ENCODE measurements at places on chromosomes 6 and 20. TPM values are rescaled to one million over a fixed set of nuclear protein-coding genes. Genes with fewer than 3 reads are reported as not detected.

DNA sequence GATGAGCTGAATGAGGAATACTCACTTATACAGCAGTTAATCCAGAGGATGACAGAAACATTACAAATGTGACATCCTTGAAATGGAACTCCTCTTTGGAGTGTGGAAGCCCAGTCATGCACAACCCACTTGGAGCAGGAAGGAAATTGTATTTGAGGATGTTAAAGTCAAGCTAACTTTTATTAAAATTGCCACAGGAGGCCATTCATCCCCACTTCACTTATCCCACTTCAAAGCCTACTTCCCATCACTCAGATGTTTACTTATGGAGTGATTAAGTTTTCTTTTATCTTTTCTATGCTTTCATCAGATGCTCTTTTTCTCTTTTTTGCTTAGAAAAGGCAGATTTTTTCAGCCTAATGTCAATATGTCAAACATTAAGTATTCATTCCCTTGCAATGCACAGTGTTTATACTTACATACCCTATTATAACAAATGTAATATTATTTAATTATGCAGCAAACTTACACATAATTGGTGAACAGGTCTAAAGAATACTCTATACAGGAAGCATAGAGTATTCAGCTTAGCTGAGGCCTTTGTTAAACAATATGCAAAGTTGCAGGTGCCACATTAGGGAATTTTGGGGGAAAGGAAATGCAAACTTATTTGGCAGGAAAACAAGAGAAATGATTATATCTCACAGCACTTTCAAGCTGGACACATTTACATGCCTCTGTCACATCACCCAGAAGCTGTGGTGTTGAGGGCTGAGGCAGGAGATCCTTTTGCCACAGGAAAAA lies 148.9 kb downstream of the KHDC1L start:
- DNase-seq, result no peak

Gene ARFGEF3
- 0.20 TPM for total RNA-seq

Gene SMLR1
- total RNA-seq, result not detected

Gene DTNBP1
- 5.5 TPM for total RNA-seq

DNA sequence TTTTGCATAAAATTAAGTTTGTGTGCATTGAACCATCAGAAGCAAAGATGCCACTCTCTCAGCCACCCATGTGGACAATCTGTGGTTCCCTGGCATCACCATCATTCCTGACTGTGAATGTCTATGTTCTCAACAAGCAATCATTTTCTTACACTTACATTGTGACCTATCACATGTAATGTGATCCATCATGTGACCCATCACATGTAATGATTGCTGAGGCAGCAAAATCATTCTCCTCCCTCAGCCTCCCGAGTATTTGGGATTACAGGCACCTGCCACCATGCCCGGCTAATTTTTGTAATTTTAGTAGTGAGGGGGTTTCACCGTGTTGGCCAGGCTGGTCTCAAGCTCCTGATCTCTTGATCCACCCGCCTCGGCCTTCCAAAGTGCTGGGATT lies 22.0 kb upstream of the ZNF133 start:
- DNase-seq, result no peak

- peak; percentile 97 for DNase-seq
Observed at GRCh38 chr6:131792091-131792496, 15.7 kb upstream of the ENPP1 start.

DNA sequence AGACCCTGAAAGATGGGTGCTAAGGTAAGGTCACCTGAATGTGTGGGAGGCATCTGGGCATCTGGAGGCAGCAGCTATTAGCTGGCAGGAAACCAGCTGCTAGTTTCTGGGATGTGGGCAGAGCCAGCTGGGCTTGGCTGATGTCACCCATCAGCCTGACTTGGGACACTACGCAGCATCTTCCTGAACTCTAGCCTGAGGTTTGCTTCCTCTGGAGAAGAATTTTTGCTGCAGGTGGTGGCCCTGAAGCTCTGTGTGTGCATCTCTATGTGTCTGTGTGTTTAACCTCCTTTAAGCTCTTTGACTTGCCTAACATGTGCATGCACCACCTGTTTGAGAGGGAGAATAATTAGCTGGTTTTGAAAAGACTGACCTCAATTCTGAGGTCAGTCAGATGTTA lies 465.1 kb upstream of the CHD6 start:
- no peak for DNase-seq

GRCh38 chr20:62621251-62622110 lies 20.8 kb upstream of the SLCO4A1 start:
- DNase-seq, result peak; percentile 68

DNA sequence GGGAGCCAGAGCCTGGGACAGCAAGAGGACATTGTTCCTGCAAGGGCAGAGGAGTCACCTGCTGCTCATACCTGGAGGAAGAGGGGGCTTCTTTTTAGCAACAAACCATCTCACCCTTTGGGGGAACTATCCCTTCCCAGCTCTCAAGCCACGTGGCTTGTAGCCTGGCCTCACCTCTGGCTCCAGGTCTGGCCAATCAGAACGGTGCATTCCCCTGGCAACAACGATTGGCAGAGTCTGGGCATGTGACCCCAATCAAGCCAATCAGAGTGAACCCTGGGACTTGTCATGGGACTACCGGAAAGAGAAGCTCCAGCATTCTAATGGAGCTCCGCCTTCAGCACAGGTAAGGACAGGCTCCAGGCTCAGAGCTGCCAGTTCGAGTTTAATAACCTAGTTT lies 33.6 kb downstream of the KCNB1 start:
- DNase-seq, result no peak

Gene DDRGK1
- 43.5 TPM for total RNA-seq

DNA sequence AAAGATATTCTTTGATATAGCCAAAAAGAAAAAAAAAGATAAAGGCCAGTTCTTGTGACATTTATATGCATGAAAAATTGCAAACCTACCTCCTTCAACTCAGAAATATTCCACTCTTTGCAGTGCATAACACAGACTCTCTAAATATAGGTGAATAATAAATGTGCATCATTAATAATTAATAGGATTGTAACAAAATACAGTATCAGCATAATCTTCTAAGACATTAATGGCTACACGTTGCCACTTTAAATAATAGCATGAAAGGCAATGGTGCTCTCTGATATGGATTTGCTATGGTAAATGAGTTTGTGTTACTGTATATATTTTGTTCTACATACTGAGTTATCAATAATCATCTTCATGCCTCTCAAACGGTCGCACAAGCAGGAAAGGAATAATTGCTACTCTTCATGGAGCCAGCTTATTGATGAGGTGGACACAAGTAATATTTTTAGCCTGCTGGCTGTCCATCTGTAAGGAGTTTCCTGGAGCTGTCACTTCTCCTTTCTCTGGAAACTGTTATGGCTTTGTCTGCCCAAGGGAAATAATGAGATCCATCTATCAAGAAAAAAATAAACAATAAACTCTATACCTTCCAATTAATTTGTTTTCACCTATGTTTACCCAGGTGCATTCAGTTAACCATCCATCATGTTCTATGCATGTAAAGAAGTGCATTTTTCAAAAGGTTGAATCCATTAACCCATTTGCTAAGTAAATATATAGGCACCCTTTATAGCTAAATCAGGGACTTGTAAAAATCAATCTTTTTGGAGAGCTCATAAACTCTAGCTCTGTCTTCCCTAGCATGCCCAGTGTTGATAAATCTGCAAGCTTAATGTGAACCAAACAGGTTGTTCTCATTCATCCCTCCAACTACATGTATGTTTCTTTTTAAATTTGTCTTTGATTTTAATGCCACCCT lies 253.0 kb downstream of the NKAIN2 start:
- no peak for DNase-seq

All from RPMI7951 (cell line).